ENCODE measurements at places on chromosomes 16 and 17.

GRCh38 chr16:62899737-62900136 is 863.5 kb upstream of the CDH8 start:
- DNase-seq: no peak

DNA sequence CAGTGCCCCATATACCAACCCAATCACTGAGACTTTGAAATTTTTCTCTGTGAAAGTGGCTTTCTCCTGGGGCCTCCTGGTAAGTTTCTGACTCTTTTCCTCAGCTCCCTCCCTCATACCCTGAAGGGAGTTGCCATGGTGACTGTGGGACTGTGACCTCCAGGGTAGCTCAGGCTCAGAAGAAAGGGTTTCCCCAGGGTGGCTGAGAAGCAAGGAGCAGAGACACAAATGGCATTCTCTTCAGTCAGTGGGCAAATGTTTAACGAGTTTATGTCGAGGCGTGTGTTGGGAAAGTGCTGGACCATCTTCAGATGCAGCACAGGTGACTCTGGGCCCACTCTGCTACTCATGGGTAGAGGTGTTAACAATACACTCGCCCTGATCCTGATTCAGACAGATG is 46.8 kb downstream of the MRPS23 start:
- no peak for DNase-seq

- DNase-seq: no peak
Observed at GRCh38 chr16:17512636-17513220, 42.0 kb upstream of the XYLT1 start.

DNA sequence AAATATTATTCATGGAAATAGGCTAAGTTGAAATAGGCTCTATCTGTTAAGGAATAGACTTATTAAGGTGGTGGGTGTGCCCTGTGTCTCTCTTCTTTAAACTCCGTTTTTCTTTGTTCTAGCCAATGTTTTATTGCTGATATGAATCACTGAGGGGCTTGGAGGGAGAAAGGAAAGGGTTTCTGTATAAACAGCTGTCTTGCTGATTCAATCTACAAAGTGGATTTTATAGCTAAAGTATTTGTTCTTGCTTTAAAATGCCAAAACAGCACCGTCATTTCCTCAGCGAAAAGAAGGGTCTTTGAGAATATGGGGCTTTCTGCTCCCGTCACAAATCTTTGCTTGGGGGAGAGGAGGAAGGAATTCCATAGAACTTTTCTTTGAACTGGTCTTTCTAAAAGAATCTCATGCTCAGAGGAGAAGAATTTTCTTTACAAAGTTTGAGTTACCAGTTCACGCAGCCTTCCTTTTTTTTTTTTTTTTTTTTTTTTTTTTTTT is 39.3 kb downstream of the MSI2 start:
- DNase-seq: no peak

GRCh38 chr17:4950746-4951204 is at the start of gene ENO3:
ENO3 (plus strand) TSS chr17:4951119; CDS start chr17:4951830, 711 bp downstream.
- DNase-seq: no peak

- DNase-seq: no peak
Observed at GRCh38 chr17:50986989-50987660, 121.0 kb upstream of the TOB1 start.

- no peak for DNase-seq
Observed at GRCh38 chr17:63246344-63246743, 199.8 kb downstream of the CYB561 start.

- peak; percentile 23 for DNase-seq
Observed at GRCh38 chr17:37489197-37490001, at the start of gene DUSP14. DUSP14 (plus strand) TSS chr17:37489891; CDS start chr17:37512273, 22,382 bp downstream.

DNA sequence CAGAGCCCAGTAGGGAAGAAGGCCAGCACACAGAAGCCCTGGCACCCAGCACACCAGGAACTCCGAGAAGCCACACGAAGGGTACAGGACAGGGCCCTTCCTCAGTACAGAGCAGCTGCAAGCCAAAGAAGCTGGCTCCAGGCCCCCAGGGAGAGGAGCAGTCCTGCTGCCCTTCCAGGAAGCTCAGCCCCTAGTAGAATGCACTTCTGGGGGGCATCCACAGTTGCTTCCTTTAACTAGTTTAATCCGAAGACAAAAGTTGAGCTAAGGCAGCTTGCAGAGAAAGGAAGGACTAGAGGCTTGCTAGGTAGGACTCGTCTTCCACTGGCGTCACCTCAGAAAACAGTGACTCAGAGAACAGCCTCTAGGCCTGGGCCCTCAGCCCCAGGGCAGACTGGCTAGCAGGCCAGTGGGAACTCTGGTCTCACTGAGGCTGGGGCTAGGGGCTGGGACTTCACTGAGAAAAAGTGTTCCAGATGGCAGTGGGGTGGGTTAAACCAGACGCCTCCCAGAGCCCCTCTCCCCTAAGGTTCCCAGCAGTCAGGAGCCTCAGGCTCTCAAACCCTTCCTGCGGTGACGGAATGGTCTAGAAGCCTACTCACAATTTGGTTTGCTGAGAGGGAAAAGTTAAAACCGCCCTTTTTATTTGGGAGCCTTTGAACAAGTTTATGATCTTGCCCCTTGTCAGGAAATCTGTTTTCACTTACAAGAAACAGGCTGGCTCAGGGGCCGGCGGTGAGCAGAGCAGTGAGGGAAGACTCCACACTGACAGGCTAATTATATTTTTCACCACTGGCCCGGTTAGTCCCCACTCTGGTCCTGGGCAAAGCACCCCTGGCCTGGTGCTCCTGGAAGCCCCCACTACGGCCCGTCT is 41.4 kb downstream of the ACTG1 start:
- DNase-seq: no peak

- no peak for DNase-seq
Observed at GRCh38 chr16:75087375-75087979, 29.1 kb downstream of the LDHD start.

DNA sequence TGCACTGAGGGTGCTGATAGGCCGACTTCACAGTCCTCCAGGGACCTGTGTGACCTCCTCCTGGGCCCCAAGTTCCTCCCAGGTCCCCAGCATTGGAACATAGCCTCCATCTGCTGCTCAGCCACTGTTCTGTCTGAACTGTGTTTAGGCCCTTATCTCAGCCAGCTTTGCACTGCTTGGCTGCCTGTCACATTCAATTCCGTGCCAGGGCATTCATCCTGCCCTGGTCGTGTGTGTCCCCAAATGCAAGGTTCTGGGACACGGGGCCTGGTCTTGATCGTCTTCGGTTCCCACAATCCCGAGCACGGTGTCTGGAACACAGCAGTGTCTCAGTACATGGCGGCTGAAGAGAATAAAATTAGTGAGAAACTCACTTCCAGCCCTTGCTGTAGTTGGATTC is 69.9 kb upstream of the NFAT5 start:
- DNase-seq: no peak

- DNase-seq: no peak
Observed at GRCh38 chr17:68457168-68457538, at the start of gene WIPI1. WIPI1 (minus strand) TSS chr17:68457496; CDS start chr17:68457421, 75 bp downstream.
